ENCODE measurements at places on chromosomes 12 and 14.

GRCh38 chr12:53225635-53226424, 6.2 kb downstream of the RARG start:
- no peak for DNase-seq

DNA sequence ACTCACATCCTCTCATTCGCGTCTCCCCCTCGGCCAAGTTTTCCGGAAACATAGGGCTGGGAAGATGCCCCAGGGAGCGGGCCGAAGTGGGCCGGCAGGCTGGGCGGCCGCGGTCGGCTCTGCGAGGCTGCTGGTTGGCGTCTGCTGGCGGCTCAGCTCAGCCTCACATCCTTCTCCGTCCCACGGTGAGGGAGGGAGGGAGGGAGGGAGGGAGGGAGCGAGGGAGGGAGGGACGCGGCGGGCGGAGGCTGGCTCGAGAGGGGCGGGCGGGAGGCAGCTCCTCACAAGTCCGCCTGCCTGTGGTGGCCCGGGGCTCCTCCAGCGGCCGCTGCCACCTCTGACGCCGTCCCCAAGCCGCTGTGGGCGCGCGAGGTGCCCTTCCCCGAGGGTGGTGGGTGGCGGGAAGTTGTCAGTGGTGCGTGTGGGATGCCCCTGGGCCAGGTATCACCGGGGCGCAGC, 93.8 kb downstream of the RFLNA start:
- no peak for DNase-seq

GRCh38 chr14:35964697-35965286, 138.7 kb downstream of the BRMS1L start:
- DNase-seq, result no peak

DNA sequence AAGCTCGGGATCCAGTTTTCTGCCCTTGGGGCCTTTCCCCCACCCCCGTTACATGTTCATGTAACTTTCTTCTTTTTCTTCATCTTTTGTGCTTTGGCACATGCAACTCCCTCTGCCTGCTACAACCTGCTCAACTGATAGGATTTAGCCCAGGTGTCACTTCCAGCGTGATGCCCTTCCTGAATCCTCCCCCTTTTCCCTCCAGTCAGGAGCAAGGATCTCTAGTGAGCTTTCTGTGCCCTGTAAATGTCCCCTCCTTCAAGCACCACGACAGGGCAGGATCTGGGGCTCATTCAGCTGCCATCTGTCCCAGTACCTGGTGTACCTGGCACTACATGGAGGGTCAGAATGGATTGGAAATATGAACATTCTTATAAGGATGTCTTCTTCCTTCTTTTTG, 15.3 kb downstream of the PELI2 start:
- DNase-seq, result no peak
